ENCODE measurements at places on chromosomes 6 and 20.

GRCh38 chr6:156828280-156828703, 51.1 kb downstream of the ARID1B start:
- DNase-seq, result peak; percentile 87

DNA sequence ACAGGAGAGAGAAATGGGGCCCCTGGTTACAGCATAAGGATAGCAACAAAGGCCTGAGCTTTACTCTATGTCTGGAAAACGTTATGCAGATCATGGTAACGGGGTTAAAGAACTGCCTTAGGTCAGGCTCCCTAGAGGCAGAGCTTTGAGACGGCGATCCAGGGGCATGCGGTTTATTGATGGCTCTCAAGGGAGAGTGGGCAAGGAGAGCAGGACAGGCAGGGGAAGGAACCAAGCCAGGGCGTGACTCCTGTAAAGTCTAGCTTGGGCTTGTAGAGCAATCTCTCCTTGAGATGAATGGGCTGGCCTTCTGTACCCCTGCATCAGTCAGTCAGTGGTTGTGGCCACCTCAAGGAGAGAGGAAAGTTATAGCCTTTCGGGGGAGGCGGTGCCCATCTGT, 12.5 kb upstream of the FERMT1 start:
- no peak for DNase-seq

DNA sequence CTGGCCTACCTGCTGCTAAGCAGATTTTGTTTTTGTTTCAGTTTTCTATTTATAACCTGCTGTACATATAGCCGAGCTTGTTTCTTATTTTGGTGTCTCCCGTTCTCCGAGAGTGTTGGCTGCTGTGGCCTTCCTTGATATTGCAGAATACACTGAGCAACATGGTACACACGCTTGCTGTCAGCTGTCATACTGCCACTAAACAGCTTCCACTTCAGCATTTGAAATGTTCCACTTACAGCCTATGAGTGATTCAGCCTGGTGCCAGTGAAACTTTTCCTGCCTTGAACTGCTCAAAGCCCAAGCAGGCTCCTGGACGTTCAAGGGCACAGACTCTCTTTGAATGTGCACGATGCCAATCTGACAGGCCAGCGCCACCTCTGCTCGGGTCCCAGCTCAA, 87.1 kb downstream of the PSMG4 start:
- DNase-seq, result no peak

DNA sequence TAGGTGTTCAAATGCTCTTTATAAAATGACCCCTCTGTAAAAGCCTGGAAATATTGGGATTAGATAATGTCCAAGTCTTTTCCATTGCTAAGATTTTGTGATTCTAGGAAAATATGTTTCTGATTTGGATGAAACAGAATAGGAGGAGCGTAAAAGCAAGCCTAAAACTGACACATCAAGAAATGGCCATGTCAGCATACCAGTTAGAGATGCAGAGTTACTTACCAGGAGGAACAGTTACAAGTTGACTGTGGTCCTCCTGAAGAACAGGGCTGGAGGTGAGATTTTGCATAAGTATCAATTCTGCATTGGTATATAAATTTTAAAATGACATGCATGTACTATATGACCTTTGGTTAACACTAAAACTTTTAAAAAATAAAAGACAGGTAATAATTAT, 35.3 kb downstream of the EYA2 start:
- DNase-seq, result no peak

DNA sequence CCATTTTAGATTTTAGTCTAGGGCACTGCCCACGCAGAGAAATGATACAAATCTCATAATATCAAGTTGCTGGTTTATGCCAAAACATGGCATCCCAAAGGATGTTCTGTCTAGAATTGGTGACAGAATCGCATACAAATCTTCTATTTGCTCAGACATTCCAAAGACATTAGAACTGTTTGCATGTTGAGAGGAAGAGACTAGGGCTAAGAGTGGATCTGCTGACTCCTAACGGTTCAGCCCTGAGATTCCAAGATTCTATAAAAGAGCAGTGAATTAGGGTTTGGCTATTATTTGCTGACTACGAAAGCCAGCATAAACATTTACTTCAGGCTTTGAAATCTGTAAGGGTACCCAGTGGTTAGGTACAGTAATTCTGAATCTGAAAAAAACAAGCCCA, 3.6 kb downstream of the EPB41L2 start:
- DNase-seq, result peak; percentile 75

DNA sequence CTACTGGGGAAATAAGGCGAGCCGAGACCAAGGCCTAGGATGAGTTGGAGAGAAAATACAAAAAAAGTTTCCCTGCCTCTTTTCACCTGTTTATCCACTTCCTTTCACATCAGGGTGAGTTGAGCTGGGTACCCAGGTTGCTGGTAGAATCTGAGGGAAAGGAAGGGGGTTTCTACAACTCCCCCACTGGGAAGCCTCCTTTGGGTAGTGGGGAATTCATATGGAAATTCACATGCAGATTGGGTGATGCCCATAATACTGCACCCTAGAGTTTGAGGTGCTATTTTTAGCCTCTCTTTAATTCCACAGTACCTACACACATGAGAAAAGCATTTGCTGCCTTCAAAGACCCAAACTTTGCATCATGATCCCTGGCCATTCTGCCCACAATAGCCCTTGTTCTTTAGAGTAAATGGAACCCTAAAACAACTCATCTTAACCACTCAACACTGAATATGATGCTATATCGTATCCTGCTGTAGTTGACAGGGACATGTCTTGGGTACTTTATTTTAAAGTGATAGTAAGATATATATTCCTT, 2.7 kb downstream of the OSTM1 start:
- no peak for DNase-seq

DNA sequence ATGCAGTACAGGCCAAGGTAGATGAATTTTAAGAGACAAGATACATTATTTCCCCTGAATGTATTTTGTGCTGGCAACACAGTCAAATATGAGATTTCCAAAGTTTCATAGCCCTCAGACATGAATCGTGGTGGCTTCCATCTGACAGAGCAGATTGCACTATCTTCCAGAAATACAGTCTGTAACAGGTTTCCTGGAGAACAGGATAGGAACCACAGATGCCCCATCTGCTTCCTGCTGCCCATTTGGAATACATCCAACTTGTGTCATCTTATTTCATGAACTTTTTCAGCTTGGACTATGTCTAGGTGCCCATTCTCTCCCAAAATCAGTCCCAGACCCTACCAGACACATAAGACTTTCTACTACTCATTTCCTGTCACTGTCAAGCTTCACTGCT, 426.0 kb downstream of the KIF16B start:
- no peak for DNase-seq

DNA sequence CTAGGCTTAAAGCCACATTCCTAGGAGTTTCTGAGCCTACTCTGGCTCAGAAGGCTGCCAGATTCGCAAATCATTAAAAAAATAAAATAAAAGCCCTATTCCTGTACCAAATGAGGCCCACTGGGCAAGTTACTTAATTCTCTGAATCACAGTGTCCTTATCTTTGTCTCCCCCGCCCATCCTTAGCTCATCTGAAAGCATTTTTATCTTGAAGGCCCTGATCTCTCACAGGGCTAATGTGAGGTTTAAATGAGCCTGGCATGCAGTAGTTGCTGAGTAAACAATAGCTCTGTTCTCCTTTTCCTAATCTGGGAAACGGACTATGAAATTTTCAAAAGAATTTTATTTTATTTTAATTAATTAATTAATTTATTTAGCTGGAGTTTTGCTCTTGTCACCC, 2.1 kb upstream of the ZBTB12 start:
- DNase-seq, result no peak

- DNase-seq, result no peak
Observed at GRCh38 chr6:90294614-90294988, 2.0 kb downstream of the BACH2 start.

DNA sequence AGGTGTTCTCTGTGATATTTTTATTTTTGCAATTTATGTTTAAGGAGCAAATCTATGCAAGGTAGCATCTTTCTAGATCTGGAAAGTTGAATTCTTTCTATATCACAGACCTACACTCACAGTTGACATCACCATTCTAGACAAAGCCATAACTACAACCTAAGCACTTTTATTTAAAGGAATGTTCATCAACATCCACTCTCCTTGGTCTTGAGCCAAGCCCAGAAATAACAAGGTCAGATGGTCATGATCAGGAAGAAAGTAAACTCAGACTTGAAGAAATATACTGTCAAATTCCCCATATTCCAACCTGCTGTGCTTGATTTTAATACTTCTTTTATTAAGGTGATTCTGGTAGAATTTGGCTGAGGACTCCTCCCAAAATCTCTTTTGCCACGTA, 32.2 kb downstream of the MMUT start:
- DNase-seq, result peak; percentile 59

DNA sequence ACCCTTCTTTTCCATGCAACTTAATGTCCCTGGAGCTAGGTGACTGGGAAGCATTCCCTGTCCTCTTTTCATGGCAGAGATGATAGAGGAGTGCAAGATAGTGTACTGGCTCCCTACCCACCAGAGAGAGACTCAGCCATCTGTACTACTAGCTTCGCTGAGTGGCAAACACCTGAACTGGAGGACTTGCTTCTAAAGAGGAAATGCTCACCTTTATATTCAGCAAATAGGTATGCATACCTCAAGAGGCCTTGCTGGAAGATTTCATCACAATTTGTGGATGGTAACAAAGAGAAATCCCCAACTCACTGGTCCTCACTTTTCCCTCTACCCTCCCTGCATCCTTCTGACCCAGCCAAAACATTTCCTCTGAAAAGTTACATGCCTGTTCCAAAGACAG, 124.1 kb downstream of the FOXA2 start:
- DNase-seq, result no peak

DNA sequence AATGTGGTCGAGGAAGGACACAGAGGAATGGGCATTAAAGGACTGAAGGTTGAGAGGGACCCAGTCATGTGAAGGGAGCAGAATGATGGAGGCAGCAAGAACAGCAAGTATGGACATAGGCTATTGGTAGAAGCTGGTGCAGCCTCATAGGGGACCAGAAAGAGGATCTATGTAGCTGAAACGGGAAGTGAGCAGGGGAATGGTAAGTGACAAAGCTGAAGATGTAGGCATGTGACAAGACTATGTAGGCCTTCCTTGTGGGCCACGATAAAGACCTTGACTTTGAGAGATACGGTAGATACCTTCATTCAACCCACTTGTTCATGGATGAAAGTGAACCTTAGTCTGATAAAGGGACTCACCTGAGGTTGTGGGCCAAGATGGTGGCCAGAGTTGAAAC, 3.5 kb downstream of the CTNNBL1 start:
- DNase-seq, result no peak

DNA sequence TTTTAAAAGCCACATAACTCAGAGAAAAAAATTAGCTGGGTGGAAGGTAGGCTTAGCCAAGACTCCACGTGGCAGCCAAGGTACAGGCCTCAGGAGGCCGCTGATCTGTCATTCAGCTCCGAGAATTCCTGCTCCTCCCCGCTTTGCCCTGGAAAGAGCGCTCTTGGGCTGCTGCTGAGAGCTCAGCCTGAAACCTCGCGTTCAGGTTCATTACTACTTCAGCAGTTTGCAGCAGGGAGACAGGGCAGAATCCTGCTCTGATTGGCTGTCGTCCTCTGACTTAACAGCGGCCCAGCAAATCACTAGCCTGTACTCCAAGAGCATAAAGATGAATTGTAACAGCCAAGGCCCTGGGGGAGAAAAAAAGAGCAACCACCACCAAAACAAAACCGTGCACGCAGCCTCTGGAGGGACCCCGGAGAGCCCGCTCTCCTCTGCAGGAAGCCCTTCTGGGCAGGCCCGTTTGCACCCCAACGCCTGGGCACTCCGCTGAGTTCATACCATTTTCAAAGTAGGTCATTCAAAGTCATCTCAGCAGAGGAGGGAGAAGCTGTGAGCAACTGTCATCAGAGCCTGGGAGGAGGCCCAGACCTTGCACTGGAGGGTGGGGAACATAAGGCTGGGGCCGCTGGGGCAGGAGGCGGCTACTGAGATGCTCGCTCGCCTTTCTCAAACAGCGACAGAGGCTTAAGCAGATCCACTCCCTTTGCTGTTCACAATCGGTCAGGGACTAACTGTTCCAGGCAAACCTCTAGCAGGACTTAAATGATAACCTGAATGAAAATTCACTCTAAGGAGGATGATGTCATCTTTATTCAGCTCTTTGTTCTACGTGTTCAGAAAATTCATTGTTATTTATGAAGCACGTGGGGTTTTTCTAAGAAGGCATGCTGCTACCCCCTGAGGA, 42.3 kb upstream of the ATXN1 start:
- peak; percentile 95 for DNase-seq

GRCh38 chr20:53021934-53022333, 49.8 kb downstream of the TSHZ2 start:
- no peak for DNase-seq

- no peak for DNase-seq
Observed at GRCh38 chr6:63926950-63927927, 291.6 kb downstream of the PHF3 start.

DNA sequence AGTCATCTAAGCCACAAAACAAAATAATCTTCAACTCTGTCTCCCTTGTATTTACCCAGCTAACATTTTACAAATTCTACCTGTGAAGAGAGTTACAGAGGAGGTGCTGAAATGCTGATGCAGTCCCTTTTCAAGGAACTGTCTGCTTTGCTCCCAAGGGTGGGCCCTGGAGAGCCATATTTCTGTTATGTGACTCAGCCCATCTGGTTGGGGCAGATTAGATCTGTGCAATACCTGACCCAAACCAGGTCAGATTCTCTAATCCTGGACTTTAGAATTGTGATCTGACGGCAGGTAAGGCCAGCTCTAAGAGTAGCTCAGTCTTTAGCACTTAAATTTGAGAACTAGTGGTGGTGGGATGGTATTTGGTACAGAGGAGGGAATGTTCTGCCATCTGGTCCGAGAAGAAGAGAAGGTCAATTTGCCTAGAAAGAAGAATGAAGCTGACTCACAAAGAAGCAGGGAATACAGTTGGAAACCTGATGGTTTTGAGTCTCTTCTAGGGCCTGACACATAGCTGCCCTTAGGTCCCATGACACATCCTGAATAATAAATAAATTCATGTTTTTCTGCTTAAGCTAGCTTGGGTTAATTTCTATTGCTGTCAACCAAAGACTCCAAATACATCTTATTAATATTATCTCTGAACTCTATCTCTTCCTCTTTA, 8.1 kb downstream of the ZNF311 start:
- no peak for DNase-seq

- DNase-seq, result no peak
Observed at GRCh38 chr20:63703471-63703975, 4.3 kb downstream of the ARFRP1 start.

DNA sequence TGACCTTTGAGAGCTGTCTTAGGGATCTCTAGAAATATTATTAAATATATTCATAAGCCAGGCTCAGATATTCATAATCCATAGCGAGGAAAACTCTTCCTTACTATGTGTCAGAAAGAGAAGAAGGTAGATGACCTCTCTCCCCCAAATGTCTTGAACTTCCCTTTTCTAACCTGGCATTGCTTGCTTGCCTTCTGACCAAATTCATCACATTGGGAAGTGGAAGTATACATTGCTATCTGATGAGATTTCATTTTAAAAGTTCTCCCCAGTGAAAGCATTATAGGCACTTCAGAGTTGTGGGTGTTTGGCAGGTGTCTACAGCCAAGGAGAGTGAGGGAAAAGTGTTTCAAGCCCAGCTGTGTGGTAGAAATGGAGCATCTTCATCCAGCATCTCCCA, 197.3 kb downstream of the ZFAND3 start:
- no peak for DNase-seq

- no peak for DNase-seq
Observed at GRCh38 chr20:31923388-31924331, 28.2 kb downstream of the PDRG1 start.

GRCh38 chr6:2891768-2892170, 11.3 kb downstream of the SERPINB9 start:
- no peak for DNase-seq

GRCh38 chr6:3396503-3397180, 60.2 kb downstream of the SLC22A23 start:
- no peak for DNase-seq
